ENCODE measurements at places on chromosomes 1 and 21.

- no peak for DNase-seq
Observed at GRCh38 chr1:201217851-201218250, 27.2 kb downstream of the IGFN1 start.

GRCh38 chr1:30449003-30449402, 274.4 kb downstream of the MATN1 start:
- DNase-seq, result no peak

- DNase-seq, result no peak
Observed at GRCh38 chr1:245578308-245578707, 423.5 kb downstream of the KIF26B start.

DNA sequence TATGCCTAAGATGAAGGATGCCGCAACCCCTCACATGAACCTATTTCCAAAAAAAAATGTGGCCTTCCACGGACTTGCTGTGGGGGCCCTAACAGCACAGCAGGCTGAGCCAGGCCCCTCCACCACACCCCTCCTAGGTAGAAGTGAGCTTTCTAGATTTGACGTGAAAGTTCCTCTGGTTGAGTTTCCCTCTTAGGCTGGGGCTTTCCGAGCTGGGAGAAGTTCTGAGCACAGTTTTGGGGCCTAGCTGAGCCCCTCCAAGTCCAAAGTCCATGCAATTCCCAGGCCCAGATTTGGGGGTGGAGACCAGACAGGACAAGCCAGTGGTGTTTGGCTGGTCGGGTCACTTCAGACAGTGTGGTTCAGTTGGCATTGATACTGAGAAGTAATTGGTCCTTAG, 13.8 kb upstream of the PHLDA3 start:
- no peak for DNase-seq

DNA sequence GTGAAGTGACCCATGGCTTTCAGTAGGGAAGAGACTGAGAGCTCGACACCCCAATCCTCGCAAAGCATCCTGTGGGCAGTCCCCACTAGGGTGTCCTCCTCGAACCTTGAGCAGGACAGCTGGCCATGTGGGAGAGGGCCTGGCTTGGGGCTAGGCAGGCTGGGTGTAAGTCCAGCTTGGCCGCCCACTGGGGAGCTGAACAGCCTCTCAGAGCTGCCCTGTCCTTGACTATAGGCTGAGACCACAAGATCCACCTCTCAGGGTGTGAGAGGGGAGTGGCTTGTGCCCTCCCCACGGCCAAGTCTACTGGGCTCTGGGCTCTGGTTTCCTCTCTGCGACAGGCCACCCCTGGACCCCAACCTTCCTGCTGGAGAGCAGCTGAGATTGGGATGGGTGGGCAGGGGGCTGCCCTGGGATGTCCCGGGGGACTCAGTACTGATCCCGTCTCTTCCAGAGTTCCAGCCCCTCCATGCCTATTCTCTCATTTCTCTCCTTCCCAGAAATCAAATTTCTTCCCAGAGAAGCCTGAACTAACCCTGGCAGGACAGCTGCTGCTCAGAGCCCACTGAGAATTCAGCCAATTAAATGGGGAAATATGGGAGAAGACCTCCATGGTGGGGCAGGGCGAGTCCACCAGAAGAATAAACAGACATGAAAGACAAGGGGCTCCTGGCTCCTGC, 282.9 kb downstream of the PTPRU start:
- DNase-seq, result no peak

DNA sequence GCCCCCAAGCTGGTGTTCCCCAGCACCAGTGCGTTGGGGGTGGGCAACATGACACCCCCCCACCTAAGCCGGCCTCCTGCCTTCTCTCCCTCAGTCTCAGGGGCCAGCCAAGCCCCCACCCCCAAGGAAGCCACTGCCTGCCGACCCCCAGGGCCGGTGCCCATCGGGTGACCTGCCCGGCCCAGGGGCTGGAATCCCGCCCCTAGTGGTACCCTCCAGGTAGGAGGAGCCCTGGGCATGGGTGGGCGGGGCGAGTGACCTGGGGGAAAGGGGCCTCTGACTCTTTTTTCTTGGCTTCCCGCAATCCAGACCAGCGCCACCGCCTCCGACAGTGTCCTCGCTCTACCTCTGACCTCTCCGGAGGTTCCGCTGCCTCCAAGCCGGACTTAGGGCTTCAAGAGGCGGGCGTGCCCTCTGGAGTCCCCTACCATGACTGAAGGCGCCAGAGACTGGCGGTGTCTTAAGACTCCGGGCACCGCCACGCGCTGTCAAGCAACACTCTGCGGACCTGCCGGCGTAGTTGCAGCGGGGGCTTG, 1.3 kb upstream of the EFNA4 start:
- no peak for DNase-seq

GRCh38 chr1:172221436-172221835, 199.0 kb upstream of the C1orf105 start:
- DNase-seq, result no peak

GRCh38 chr1:94115900-94116436, 5.0 kb downstream of the ABCA4 start:
- DNase-seq, result no peak

All from activated CD4-positive, CD25-positive, alpha-beta regulatory T cell treated with anti-CD3 and anti-CD28 coated beads, Interleukin-2, amount 50 U/mL, for 16 hours (primary cell).